ENCODE measurements at places on chromosomes 7 and 10.

DNA sequence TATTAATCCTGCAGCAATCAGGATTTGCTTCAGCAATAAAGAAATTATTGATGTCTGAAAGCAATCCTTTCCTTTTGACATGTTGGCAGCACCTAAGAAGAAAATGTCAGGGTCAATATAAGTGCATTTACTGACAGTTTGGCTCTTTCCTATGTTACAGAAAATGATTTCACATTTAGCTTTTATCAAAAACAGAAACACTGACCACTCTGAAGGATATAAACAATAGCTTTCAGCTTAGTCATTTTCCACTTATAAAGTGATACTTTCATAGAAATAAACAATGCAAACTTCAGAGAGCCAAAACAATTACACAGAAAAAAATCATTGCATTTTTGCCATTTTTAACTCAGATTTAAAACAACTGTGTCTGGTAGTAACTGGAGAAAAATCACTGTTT, 325.6 kb upstream of the KAT6B start:
- DNase-seq = no peak

GRCh38 chr7:48289656-48290055, 118.4 kb downstream of the ABCA13 start:
- DNase-seq = no peak

GRCh38 chr7:12827219-12827821, 139.9 kb downstream of the ARL4A start:
- no peak for DNase-seq

DNA sequence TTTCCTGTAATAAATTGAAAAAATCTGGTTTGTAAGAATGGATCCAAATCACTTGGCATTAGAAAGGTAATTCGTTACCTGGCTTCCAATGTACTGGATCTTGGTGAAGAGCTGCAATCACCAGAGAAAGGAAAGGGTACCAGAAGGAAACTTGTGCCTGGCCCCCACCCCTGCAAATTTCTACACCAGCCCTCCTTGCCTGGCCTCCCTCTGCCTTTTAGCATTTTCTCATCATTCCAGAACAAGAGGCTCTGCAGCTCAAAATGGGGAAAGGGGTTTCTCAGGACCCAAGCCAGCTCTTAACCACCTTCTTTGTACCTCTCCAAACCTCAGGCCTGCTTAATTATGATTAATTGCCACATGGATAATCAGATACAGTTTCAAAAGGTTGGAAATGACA, 612.8 kb upstream of the MGMT start:
- DNase-seq = no peak

GRCh38 chr7:138892812-138893211, 88.4 kb downstream of the KIAA1549 start:
- DNase-seq = no peak

DNA sequence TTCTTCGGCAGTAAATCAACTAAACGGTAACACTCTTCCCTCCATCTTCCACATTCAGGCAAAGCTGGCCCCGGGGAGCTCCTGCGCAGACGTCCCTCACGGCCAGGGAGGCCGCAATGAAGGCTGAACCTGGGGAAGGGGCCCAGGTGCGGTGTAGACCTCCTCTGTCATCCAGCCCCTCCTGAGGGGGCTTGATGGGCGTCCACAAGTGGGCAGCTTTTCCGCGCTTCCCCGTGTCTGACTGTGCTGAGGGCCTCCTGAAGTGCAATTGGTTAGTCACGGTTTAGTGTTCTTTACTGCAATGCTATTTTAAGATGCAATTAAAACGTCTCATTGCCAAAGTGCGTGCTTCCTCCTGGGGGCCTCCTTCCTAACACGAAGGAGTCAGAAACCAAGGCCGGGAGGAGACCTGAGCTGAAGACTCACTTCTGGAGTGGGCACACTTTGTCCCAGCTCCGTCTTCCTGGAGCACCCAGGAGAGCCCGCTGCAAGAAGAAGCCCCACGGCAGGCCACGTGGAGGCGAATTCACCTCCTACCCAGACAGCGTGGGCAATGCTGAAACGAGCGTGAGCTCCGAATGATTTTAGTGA, 173.3 kb downstream of the ELFN1 start:
- no peak for DNase-seq

GRCh38 chr7:150339409-150339809, 2.0 kb downstream of the RARRES2 start:
- DNase-seq = no peak

GRCh38 chr7:74240482-74240881, 13.7 kb downstream of the RFC2 start:
- DNase-seq = no peak

GRCh38 chr7:89332026-89332425, 536.5 kb upstream of the TEX47 start:
- no peak for DNase-seq

- DNase-seq = no peak
These were observed 3.5 kb downstream of the POLR3A start for GRCh38 chr10:78025685-78026364.

- DNase-seq = no peak
These were observed 26.1 kb upstream of the C10orf120 start for GRCh38 chr10:122725768-122726167.

- no peak for DNase-seq
These were observed 18.8 kb downstream of the CPVL start for GRCh38 chr7:29127527-29127926.

DNA sequence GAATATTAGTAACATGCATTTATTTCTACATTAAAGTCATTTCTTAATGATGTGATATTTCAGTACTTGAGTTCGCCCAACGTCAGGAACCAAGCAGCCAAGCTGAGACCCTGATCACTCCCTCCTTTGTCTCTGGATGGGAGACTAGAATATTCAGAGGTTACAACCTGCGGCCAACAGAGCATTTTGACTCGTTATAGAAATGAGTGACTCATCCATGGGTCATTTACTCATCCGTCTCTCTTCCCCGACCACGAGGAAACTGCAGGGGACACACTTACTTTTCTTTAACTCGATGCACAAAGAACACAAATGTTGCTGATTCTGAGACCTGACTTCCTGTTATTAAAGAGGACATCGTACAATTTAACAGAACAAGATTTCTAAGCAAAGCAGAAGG, 343.3 kb downstream of the FRMD4A start:
- DNase-seq = no peak

DNA sequence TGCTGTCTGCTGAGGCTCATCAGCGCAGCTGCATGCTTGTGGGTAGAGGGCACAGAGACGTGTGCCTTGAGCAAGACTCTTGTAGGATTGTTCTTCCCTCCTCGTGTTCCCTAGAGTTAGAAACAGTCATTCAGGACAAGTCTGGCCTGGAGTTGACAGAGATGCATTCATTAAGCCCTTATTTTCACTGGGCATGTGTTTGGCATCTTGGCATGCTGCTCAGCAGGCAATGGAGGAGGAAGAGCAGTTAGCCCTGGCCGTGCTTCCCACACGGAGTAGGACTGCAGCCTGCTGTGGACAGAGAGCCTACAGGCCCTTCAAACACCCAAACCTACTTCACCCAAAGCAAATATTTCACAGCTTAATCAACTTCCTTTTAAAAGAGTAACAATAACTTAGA, 73.0 kb upstream of the GJD4 start:
- no peak for DNase-seq

- no peak for DNase-seq
These were observed 120.2 kb downstream of the INPP5A start for GRCh38 chr10:132657748-132658147.

- no peak for DNase-seq
These were observed 188.1 kb upstream of the MYO3A start for GRCh38 chr10:25745976-25746375.

DNA sequence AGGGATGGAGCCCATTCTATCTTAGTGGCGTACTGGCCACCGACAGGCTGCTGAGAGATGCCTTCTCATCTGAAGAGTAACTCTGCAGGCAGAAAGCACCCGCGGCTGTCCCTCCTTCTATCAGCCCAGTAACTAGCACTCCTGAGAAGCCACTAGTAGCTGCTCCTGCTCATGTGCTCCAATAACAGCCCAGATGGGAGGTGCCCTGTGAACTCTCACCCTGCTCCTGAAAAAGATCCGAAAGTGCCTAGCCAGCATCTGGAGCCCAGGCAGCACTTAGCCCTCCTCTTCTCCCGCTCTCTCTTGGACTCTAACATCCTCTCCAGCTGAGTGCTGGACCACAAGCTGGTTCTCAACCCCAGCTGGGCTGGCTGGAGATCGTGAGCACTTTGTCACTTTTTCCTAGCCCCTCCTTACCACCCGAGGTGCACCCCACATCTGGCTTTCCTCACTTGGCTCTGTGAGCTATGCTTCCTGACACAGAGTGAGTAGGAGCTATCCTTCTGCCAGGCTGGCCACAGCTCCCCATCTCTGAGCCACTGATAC, 239.2 kb downstream of the GRID1 start:
- DNase-seq = no peak

DNA sequence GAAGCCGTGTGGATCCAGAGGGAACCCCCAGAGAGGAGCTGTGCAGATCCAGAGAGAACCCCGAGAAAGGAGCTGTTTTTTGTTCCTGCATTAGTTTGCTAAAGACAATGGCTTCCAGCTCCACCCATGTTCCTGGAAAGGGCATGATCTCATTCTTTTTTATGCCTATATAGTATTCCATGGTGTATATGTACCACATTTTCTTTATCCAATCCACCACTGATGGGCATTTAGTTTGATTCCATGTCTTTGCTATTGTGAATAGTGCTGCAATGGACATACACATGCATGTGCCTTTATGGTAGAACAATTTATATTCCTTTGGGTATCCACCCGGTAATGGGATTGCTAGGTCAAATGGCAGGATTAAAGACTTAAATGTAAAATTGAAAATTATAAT, 95.4 kb upstream of the RHEB start:
- DNase-seq = no peak

GRCh38 chr7:131747658-131748232, 191.3 kb upstream of the PODXL start:
- no peak for DNase-seq

- DNase-seq = no peak
These were observed 209.2 kb downstream of the AGMO start for GRCh38 chr7:15352421-15353206.

GRCh38 chr10:91197127-91197526, 23.3 kb upstream of the PCGF5 start:
- no peak for DNase-seq

DNA sequence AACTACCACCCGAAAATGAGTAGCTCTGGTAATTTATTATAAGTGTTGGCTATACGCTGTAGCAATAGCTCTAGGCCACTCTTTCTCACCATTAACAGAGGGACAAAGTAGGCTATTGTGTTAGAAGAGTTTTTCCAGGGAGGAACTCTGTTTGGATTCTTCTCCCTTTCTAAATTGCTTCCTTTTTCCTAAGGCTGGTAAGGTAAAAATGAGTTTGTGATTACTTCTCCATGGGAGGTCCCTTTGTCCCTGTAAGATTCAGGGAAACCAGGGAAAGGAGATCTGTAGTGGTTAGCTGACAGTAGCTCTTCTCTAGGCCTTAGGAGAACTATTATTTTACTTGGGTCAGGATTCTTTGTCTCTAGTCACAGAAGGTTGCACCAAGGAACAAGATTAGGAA, 23.2 kb upstream of the SEMA3E start:
- no peak for DNase-seq

GRCh38 chr10:53033396-53033795, 260.8 kb upstream of the MBL2 start:
- no peak for DNase-seq

GRCh38 chr10:84540022-84540616, 211.7 kb downstream of the CCSER2 start:
- DNase-seq = no peak

GRCh38 chr10:79413196-79413595, 32.2 kb downstream of the ZCCHC24 start:
- no peak for DNase-seq

DNA sequence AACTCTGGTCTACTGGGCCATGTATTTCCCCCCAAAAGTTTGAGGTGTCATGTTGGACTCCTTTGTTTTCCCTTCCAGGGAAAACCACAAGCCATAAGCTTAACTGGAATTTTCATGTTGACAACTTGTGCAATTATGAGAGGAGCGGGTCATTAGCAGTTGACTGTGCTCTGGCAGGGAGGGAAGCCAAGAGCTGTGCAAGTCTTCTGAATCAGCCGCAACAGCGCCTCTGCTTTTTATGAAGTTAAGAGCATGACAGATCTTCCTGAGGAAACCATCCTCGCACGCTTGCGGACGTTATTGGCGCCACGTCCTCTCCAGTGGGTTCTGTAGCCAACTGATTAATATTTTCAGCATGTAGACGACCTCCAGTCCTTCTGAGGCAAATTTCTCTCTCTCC, 148.7 kb upstream of the MKI67 start:
- no peak for DNase-seq

DNA sequence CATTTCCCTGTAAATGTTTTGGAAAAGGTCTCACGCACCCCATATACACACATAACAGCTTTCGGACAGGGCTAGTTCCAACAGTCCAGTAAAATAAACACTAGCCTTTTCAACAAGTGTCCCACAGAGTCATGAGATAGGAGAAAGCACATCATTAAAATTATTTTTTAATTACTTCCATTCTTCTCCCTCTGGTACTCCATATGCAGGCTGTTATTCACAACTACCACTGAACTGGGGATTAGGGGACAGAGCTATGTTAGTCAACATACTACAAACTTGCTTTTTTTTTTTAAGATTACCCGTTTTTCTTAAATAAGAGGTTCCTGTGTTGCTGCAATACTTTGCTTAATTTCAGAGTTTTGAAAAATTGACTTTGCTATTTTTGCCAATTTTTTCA, 576.6 kb upstream of the KCND2 start:
- DNase-seq = no peak

DNA sequence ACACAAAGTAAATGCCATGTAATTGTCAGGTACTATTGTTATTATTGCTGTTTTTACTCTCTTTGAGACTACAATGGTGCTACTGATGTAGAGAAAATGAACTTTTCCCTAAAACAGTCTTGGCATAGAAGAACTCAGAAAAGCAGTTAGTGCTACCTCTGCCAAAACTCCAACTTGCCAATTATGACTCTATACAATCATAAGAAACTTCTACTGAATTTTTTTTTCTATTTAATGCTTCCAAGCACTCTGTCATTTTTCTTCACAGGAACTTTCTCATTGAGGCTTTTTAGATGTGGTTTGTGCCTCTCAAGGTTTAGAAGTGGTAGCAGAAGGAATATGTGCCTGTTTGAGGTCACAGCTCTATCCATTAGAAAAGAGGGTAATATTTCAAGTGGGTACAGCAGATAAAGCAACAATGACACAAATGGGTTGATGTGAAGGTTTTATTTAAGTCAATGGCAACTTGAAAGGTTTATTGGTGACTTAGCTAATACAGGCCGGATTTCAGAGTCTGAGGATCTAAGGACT, 64.0 kb upstream of the FERD3L start:
- DNase-seq = no peak

DNA sequence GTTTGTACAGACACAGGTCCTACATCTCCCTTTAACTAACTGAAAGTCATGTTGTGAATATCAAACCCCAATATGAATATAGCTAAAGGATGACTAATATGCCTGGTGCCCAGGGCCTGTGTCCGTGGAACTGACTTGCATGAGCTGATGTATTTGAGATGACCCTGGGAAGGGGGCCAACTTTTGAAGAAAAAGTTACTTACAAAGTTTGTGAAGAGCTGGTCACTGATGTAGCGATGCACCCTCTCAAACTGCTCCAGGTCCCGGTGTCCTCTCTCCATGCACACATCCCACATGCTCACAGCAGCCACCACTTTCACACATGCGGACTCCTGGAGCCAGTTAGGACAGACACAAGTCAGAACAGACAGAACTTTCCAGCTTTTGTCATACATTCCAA, 106.2 kb downstream of the ABCC2 start:
- no peak for DNase-seq

GRCh38 chr7:80632139-80632538, 6.3 kb upstream of the CD36 start:
- no peak for DNase-seq
